Psoas muscle (tissue), 8 donors: ENCODE measurements at places on chromosomes 4 and X. TPM values are rescaled to one million over a fixed set of nuclear protein-coding genes. Genes with fewer than 3 reads are reported as not detected.

TMEM271 gene
- not detected for total RNA-seq

GRCh38 chr4:17236686-17237085, 275.2 kb downstream of the QDPR start:
- no peak for DNase-seq

DNA sequence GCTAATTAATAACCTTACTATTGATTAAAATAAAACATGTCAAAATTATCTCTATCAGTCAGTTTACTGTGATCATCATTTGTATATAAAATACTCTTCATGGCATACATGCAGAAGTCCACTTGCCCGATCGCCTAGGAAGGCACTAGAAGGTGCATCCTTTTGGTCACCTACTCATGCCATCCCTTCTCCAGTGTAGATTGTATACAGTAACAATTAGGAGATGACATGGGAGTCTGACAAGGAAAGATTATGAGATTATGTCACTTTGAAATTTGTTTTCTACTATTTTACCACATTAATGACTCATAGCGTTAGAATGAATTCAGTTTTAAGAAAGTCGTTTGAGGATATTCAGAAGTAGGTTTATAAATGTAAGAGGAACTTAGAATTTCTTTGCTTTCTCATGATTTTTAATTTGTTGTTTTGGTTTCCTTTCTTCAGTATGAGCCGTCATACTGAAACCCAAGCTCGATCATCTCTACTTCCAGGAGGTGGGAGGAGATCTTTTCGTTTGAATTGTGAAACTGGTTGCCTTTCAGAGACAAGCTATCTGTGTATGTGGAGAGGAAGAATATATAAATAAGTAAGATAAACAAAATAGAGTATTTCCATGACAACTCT, 51.1 kb upstream of the UNC5C start:
- DNase-seq = no peak

DNA sequence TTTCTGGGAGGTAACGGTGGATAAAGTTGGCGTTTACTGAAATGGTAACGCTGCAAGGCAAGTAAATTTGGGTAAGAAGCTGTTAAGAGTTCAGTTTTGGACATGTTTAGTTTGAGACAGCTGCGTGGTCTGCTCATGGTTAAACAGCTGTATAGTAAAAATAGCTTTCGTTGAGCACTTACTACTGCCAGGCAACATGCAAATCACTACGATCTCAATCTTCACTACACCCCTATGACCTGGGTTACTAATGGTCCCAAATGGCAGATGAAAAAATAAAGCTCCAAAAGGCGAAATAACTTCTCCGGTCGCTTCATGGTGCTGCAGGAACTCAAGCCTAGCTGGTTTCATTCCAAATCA, 22.2 kb downstream of the FABP2 start:
- no peak for DNase-seq
